Natural killer cell (primary cell): ENCODE measurements at places on chromosomes 5 and 9.

GRCh38 chr9:2559192-2560152, 62.1 kb upstream of the VLDLR start:
- DNase-seq, result no peak

DNA sequence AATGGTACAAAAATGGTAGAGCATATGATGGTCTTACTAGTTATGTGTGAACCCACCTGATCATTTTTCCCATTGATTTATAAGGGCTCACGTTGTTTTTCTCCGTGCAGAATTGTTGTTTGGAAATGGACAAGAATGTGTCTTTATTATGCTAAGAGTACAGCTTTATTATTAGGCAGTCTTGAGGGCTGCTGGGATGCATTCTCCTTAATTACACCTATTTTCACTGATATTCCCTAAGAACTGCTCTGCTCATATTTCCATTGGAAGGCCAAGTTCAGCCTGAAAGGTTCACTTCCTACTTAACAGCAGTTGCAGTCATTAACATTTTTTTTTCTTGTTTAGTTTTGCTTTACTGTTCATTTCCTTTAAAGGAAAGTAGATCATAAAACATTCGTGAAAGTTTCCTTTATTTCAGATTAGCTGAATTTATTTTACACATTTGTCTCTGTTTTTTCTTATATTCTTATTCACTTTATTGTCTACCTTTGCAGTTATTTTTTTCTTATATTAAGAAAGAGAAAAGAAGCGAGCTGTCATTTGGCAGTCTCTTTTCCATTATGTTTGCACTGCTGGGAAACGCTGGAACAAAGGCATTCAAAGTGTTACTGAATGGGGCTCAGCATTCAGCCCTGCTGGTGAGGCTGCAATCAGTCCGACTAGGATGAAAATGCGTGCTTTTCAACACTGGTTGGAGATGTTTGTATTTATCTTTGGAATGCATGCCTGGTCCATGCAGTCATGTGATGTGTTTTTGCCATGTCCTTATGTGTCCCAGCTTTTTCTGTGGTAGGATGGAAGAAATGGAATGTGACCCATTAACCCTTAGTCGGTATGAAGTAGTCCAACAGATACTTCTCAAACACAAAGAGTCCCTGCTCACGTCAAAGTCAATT, 602.7 kb upstream of the ZNF608 start:
- DNase-seq, result no peak

DNA sequence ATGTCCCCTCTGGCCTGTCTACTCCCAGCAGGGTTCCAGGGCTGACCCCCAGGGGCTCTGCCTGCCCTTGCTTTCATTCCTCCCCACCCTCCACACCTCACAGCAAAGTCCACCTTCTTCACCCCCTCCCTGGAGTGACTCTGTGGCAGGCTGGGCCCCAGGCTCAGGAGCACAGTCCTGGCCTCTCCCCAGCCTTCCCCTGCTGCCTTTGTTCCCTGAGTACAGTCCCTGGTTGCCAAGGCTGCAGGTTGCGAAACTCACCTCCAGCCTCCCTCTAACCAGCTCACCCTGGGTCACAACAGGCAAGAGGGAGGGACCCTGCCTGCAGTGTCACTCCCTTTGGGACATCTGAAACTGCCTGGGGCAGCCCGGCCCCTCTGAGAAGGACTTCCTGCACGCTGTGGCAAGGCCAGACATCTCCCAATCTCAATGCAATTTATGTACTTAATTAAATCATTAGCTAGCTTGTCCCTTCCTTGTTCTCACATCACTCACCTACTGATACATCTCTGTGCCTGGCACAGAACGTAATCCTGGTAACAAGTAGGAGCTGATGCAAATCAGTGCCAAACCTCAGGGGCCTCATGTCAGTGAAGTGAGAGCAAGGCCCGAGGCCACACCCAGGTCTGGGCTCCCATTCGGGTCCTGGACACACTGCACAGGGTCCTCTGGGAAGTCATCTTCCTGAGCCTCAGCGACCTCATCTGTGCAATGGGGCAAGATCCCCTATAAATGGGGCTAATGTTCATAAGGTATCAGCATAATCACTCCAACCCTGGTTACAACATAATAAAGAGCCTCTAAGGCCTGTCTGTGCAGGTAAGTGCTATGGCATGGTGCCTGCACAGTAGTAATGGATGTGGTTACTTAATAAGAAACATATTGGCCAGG, 27.3 kb upstream of the TRIM14 start:
- no peak for DNase-seq

GRCh38 chr9:96453625-96454024, 3.7 kb downstream of the HABP4 start:
- DNase-seq, result no peak

GRCh38 chr9:104915049-104915448, 12.9 kb downstream of the ABCA1 start:
- DNase-seq, result no peak

- no peak for DNase-seq
Observed at GRCh38 chr5:8710426-8710930, 835.4 kb downstream of the SEMA5A start.

DNA sequence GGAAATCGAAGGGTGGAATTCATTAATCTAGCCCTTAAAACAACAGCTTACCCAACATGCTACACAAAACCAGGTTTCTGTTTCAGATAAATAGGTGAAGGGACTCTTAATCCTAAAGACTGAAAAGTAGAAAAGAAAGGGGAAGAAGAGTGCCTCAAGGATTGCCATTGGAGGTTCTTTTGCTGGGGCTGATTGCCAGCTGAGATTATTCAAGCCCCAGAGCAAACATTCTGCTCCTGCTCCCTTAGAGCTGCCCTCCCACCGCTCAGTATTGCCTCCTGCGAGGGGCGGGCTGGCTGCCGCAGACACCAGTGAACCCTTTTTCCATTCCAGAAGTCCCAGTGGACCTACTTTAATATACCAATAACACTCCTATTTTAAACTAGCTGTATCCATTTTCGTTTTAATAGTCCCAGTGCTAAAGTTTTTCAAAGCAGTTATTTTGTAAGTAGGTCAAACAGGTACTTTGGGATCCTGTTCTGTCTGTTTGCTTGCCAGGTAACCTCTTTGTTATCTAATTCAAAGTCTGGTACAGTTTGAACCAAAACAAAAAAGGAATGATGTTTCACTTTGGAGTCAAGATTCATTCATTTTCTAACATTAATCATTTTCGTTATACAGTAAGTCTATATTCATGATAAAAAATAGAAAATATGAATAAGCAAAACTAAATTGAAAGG, 38.6 kb downstream of the HMGCS1 start:
- DNase-seq, result no peak

- DNase-seq, result no peak
Observed at GRCh38 chr5:144369006-144369405, 198.3 kb downstream of the KCTD16 start.

DNA sequence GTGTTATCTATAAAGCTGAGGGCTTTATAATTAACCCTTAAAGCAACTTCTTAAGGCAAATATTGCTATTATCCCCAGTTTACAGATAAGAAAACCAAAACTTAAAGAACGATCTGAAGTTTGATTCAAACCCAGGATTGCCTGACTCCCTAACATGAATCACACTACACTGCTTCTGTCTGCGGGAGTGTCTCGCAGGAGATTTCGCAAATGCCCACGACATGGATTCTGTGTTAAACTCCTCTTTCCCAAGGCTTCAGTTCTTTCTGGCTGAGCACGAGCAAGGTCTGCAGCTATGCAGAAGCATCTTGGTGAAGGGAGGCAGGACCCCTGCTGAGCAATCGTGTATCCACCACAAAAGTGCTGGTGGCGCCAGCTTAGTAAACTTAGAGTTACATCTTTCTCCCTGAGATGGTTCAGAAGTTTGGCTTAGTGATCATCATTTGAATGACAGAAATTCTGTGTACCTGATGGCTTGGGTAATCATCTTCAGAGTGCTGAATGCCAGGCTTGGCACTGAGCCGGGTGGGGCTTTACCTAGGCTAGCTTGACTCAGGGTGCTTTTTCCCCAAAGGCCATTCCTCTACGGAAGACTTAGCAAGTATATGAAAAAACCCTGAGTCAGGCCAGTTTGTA, 81.4 kb upstream of the PIK3R1 start:
- DNase-seq, result no peak

- DNase-seq, result no peak
Observed at GRCh38 chr5:16383544-16384052, 82.0 kb downstream of the ZNF622 start.

DNA sequence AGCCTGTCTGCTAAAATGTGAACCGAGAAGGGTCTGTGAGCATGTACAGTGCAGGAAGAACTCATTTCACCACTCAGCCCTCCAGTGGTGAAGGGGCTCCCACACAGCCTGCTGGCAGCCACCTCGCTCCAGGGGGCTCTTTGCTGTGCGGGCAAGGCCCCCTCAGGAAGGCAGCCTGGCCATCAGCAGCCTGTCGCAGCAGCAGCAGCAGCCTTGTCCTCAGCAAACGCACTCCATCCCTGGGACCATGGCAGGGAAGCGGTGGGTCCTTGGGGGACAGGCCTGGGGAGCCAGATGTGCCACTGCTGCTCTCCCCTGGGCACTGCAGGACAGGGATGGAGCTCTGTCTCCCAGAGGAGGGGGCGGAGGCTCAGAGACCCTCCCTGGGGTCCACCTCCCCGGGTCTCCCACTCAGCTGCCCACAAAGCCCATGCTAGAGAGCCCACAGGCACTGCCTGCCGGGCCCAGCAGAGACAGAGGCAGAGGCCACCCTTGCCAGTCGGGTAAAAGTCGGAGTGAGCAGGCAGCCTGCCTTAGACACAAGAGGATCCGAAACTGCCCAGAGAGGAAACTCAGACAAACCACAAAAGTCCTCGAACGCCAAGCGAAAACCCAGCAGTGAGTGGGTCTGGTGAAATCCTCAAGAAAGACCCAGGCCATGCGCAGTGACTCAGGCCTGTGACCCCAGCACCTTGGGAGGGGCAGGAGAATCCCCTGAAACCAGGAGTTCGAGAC, 8.0 kb downstream of the BRD3 start:
- DNase-seq, result peak; percentile 30

DNA sequence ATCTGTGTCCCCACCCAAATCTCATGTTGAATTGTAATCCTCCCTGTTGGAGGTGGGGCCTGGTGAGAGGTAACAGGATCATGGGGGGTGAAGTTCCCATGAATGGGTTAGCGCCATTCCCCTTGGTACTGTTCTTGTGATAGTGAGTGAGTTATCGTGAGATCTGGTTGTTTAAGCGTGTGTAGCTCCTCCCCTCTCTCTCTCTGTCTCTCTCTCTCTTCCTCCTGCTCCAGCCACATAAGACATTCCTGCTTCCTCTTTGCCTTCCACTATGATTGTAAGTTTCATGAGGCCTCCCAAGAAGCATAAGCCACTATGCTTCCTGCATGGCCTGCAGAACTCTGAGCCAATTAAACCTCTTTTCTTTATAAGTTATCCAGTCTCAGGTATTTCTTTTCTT, 28.8 kb downstream of the C5orf15 start:
- no peak for DNase-seq

DNA sequence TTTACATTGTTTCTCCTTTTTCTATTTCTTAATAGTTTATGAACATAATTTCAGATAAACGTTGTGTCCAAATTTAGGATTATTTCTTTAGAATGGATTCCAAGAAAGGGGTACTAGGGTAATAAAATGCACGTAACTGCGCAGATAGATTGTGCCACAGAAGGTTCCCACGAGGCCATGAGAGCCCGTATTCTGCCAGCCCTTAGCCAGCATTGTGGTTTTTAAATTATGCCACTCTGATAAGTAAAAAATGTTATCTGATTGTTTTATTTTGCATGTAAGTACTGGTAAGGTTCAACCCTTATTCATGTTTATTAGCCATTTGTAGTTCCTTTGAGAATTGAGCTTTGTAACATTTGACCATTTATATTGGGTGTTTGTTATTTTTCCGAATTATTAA, 88.7 kb downstream of the PRKACG start:
- DNase-seq, result no peak

GRCh38 chr9:70902171-70902570, 219.2 kb downstream of the TRPM3 start:
- no peak for DNase-seq

- no peak for DNase-seq
Observed at GRCh38 chr5:17024686-17025180, 88.6 kb upstream of the MYO10 start.

GRCh38 chr5:322281-322941, 897 bp downstream of the AHRR start:
- no peak for DNase-seq

GRCh38 chr5:52837591-52838001, 49.9 kb downstream of the ITGA1 start:
- no peak for DNase-seq

- no peak for DNase-seq
Observed at GRCh38 chr9:10026443-10026984, 586.3 kb downstream of the PTPRD start.

- no peak for DNase-seq
Observed at GRCh38 chr5:159458217-159458711, 128.0 kb upstream of the IL12B start.

DNA sequence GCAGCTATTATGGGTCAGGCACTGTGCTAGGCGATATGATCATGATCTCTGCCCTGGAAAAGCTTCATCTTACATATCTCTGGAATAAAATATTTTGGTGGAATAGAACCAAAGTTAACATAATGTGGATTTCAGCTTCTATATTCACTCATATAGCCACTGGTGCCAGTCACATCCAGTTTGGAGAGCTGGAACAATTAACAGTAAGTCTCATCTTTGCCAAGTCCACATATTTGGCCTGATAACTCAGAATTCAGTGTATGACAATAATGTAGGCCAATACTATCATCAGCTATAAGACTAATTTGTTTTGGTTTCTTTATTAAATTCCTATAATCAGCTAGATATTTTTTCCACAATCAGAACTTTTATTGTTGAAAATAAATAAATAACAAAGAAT, 5.9 kb upstream of the FAM13B start:
- no peak for DNase-seq

DNA sequence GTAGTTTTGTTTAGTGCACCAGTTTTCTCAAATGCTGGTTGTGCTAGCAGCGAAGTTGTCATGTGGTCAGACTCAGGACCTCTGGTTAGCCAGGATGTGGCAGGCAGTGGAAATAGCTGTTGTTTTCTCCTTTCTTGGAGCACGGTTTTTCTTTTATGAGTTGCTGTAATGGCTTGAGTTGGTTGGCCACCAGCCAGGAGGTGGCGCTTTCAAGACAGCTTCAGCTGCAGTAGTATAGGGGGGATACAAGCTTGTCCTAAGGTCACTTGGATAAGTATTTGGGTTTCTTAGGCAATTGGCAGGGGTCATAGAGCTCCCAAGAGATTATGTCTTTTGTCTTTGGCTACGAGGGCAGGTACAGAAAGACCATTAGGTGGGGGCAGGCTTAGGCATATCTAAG, 274.2 kb upstream of the TARS1 start:
- no peak for DNase-seq

DNA sequence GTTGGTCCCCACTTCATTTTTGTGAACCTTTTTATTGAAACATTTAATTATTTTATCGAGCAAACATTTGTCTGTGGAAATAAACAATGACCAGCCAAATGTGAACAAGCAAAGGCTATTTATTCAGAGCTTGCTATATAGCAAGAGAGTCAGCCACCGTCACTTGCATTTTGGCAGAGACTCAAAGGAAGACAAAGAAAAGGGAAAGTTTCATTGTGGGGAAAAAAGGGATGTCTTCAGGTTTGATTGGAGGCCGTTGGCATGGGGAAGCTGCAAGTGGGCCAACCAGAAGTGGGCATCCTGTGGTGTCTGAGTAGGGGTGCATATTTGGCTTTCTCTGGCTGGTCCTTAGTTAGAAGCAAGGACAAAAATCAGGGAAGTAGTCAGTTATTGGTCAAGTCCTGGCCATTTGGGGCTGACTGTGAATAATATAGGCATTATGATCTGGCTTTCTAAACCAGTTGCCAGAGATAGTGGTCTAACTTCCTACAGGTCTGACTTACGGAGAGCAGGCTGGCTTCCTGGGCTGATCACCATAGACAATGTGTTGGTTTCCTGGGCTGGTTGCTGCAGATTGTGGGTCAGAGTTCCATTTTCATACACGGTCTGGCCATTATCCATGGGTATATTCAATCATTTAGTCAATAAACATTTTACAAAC, 16.6 kb downstream of the ENC1 start:
- DNase-seq, result no peak
